Dermis microvascular lymphatic vessel endothelial cell (primary cell): ENCODE measurements at places on chromosomes 4 and X. TPM values are rescaled to one million over a fixed set of nuclear protein-coding genes. Genes with fewer than 3 reads are reported as not detected.

RAB41 gene
- not detected in 2 replicates for total RNA-seq

PDGFRA gene
- total RNA-seq = 0.13 and 0.39 TPM in 2 replicates

RAB40A gene
- 0.13 TPM in 1 of 2 replicates, not detected in the other for total RNA-seq

GAGE2A gene
- not detected in 2 replicates for total RNA-seq

CSN1S1 gene
- not detected in 2 replicates for total RNA-seq

XAGE1A gene
- not detected in 2 replicates for total RNA-seq

FATE1 gene
- total RNA-seq = not detected in 2 replicates

IL2 gene
- not detected in 2 replicates for total RNA-seq

MAOA gene
- total RNA-seq = 129 and 139 TPM in 2 replicates

NXF2B gene
- not detected in 2 replicates for total RNA-seq

ODAPH gene
- not detected in 2 replicates for total RNA-seq

MXRA5 gene
- total RNA-seq = not detected in 2 replicates

CCDC149 gene
- total RNA-seq = 7.4 and 15.8 TPM in 2 replicates

CXCL1 gene
- 5.6 and 18.0 TPM in 2 replicates for total RNA-seq

IBSP gene
- total RNA-seq = not detected in 2 replicates

IDS gene
- 12.8 and 25.7 TPM in 2 replicates for total RNA-seq

SPANXB1 gene
- not detected in 2 replicates for total RNA-seq

YY2 gene
- total RNA-seq = 0.90 and 1.0 TPM in 2 replicates

POLN gene
- total RNA-seq = 1.9 TPM in 2 replicates

CLGN gene
- 0.13 and 0.26 TPM in 2 replicates for total RNA-seq

ACSL1 gene
- 4.6 and 9.4 TPM in 2 replicates for total RNA-seq

VCX3B gene
- not detected in 2 replicates for total RNA-seq

CFP gene
- 0.13 and 0.26 TPM in 2 replicates for total RNA-seq

PPBP gene
- not detected in 2 replicates for total RNA-seq

PNMA6E gene
- total RNA-seq = not detected in 2 replicates

LINC00632 gene
- total RNA-seq = 0.26 and 0.38 TPM in 2 replicates

RHOXF2B gene
- total RNA-seq = not detected in 2 replicates

GPM6B gene
- 0.13 TPM in 1 of 2 replicates, not detected in the other for total RNA-seq

CHRDL1 gene
- total RNA-seq = under 0.01 TPM in 1 of 2 replicates, not detected in the other

ACSL4 gene
- total RNA-seq = 46.3 and 64.7 TPM in 2 replicates

GABRB1 gene
- not detected in 2 replicates for total RNA-seq
